ENCODE measurements at places on chromosomes 11 and 22.

DNA sequence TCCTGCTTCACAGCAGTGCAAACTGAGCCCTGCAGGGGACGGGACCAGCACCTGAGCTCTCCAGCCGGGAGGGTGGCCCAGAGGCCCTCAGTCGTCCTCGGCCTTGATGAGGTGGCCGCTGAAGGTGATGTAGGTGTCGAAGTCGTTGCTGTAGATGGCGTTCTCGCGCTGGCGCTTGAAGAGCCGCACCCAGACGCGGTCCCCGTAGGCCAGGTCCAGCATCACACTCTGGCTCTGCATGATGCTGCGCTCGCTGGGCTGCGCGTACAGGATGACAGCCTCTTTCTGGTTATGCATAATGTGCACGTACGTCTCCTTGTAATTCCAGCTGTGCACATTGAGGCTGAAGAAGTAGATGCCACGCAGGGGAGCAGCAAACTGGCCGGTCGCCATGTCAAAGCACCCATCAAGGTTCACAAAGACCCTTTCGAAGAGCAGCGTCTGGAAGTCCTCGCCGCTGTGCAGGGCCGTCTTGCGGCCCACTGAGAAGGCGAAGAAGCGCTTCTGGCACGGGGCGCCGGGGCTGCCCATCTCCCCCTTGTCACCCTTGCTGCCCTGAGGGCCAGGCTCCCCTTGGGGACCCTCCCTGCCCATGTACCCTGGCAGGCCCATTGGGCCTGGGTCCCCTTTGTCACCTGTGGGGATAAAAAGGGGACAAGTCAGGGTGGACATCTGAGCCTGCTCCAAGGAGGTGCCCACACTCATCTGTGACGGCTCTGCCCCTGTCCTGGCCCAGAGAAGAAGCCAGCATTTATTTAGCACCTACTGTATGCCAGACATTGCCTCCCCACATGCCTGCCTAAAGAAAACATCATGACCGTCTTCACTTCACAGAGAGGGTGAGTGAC, 5.7 kb downstream of the C1QTNF6 start:
- DNase-seq = no peak
- peaks cover 16% of the 10 kb centered on the region for H3K4me1 ChIP-seq
- H3K4me3 ChIP-seq = no peak overlapping the region
- H3K27me3 ChIP-seq = no peaks in the 10 kb centered on the region
- H3K27ac ChIP-seq = no peak overlapping the region

DNA sequence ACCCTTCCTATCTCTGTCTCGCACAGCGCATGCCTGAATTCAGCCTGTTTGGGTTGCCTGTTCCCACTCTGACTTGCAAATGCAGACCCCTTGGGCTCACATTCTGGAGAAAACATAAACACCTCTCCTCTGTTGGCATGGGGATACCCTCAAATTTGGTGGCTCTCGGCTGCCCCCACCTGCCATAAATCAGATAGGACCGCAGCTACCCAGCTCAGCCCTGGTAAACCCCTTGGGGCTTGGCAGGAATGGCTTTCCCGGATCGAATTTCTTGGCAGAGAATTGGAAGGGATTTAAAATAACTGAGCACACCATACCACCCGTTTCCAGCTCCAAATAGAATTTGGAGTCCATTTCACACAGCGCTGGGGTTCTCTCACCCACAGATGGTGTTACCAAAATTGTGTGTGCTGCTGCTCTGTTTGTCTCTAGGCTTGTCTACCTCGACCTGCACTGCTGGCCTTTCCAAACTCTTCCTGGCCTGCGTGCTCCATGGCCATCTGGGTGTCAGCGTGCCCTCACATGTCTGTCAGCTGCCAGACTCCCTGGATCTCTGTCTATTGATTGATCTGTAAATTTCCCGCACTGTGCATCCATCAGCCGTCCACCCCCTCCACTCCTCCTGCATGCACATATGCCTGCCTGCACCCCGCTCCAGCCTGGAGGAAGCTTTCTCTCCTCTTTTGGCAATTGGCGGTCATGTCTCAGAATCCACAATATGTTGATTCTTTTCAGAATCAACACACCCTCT, 134.0 kb downstream of the NTM start:
- H3K27ac ChIP-seq = no peak overlapping the region
- peaks cover 35% of the 10 kb centered on the region for H3K27me3 ChIP-seq
- H3K36me3 ChIP-seq = no peaks in the 10 kb centered on the region
- H3K4me1 ChIP-seq = no peaks in the 10 kb centered on the region
- no peak for DNase-seq
- H3K4me3 ChIP-seq = no peak overlapping the region

DNA sequence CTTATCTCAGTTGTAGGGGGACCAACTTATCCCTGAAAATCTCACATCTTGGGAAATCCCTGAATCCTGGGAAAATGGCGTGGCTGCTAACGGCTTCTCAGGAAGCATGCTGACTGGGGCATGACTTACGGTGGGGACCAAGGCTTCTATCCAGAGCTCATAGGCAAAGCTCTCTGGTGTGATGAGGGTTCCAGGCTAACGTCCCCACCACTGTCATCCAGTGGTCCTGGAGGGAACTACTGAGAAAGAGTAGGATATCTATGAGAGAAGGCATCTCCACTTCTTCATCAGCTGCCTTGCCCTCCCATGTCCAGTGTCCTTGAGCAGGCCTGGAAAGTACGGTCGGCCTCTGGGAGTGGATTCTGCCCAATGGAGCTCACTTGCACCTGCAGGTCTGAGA, 210.4 kb upstream of the B3GAT1 start:
- H3K4me1 ChIP-seq = no peaks in the 10 kb centered on the region
- no peak overlapping the region for H3K27ac ChIP-seq
- H3K4me3 ChIP-seq = no peak overlapping the region
- DNase-seq = no peak
- H3K27me3 ChIP-seq = no peaks in the 10 kb centered on the region

DNA sequence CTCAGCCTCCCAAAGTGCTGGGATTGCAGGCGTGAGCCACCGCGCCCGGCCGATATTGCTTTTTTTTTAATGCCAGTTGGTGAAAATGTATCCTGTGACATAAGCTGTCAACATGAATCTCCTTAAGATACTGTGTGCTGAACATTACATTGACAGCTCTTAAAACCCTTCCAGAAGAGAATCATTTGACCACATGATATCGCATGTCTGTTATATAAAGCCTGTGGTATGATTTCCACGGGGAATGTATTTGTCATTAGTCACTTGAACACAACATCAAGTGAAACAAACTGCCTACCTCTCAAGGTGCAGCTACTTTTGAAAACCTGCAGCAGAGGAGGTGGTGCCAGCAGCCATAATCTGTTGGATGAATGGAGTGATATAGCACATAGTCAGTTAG, 67.0 kb downstream of the BCL2L13 start:
- no peaks in the 10 kb centered on the region for H3K27me3 ChIP-seq
- DNase-seq = peak; percentile 23
- H3K36me3 ChIP-seq = peaks cover 13% of the 10 kb centered on the region
- peak overlapping the region; percentile 91 for H3K27ac ChIP-seq
- peaks cover 4% of the 10 kb centered on the region for H3K4me1 ChIP-seq
- no peak overlapping the region for H3K4me3 ChIP-seq

DNA sequence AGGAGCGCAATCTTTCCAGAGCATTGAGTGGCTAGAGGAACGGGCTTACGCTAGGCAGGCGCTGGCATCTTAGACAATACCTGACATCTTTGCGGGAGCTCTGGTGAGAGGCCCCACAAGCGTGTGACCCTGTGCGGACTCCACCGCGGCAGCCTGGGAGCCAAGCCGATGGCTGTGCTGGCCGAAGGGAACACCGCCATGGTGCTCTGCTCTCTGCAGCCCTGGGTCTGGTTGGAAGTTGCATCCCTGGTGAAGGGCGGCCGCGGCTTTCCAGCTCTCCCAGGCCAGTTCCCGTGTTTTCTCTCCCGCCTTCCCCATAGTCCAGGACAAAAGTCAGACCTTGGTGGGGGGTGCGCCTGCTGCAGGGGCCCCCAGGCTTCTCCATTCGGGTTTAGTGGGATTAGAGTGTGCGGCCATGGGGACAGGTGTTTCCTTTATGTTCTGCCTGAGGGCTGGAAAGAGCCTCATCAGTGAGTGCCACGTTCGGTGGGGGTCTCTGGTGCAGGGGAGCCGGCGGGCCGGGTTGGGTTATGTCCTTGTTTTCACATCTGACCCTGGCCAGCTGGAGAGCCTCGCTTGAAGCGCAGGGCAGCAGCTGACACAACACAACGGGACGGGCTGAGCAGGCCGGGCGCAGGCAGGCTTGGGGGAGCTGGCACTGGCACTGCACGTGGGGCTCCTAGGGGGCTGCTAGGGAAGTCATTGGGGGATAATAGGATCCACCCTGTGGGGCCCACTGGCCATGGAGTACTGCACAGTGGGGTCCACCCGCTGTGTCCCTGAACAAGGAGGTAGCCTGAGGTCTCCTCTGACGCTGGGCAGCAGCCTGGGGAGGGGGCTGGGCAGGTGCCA, 94.8 kb downstream of the KCNQ1 start:
- no peak overlapping the region for H3K27ac ChIP-seq
- no peak overlapping the region for H3K4me3 ChIP-seq
- peaks cover 10% of the 10 kb centered on the region for H3K4me1 ChIP-seq
- H3K36me3 ChIP-seq = peaks cover 3% of the 10 kb centered on the region
- DNase-seq = no peak

DNA sequence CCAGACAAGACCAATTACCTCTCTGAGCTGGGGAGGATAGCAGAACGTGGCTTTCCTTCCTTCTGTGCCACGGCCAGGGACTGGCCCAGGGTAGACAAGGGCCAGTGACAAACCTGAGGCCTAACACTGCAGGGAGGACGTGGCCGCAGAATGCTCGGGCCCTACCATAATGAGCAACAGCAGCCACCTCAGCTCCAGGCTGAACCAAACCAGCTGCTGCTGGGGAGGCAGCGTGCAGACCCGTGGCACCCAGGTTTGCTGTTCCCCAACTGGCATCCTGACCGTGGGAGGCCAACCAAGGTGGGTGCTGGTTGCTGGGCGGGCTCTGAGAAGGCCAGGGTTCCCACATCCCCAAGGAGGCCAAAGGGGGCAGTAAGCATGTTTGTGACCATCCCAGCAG, 83.0 kb downstream of the MORC2 start:
- DNase-seq = no peak
- H3K4me3 ChIP-seq = no peak overlapping the region
- H3K36me3 ChIP-seq = peaks cover 25% of the 10 kb centered on the region

DNA sequence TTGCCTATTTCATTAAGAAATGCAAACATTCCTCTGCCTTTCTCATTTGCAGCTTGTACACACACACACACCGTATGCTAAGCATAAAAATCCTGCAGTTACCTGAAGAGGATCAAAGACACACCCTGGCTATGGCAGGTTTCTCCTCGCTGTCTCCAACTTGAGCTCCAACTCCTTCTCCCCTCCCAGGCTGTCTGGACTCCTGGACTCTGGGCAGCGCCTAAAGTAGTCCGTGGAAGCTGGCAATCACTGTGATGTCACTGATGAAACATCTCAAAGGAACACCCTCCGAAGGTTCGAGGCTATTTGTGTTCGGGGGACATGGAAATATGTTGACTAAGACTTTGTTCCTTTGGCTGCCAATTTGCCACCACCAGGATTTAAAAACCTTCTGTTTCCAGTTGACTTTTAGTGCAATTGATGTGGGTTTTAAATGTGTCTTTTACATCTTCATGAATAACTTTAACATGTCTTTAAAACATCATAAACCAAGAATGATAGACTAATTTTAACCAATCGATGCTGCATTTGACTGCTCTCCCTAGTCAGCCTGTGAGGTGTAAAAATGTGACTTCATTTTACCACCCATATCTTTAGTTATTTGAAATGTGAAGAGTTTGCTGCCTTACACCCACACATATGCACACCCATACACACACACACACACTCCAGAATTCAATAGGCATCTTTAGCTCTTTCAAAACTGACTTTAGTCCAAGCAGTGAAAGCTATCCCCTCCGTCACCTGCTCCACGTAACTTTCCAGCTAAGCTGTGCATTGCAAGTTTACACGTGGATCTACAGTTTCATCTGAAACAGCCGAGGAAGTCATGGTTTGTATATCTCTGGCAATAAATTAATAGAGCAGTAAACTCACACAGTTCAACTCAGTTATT, at the start of gene SLN:
Gene SLN, minus strand, starts transcription at position 196 of the 895 bp plus-strand sequence.
- no peak for DNase-seq
- H3K4me1 ChIP-seq = peaks cover 2% of the 10 kb centered on the region
- H3K4me3 ChIP-seq = no peak within 1 kb of the TSS
- H3K27me3 ChIP-seq = no peaks in the 10 kb centered on the region
- H3K36me3 ChIP-seq = no peaks in the 10 kb centered on the region

DNA sequence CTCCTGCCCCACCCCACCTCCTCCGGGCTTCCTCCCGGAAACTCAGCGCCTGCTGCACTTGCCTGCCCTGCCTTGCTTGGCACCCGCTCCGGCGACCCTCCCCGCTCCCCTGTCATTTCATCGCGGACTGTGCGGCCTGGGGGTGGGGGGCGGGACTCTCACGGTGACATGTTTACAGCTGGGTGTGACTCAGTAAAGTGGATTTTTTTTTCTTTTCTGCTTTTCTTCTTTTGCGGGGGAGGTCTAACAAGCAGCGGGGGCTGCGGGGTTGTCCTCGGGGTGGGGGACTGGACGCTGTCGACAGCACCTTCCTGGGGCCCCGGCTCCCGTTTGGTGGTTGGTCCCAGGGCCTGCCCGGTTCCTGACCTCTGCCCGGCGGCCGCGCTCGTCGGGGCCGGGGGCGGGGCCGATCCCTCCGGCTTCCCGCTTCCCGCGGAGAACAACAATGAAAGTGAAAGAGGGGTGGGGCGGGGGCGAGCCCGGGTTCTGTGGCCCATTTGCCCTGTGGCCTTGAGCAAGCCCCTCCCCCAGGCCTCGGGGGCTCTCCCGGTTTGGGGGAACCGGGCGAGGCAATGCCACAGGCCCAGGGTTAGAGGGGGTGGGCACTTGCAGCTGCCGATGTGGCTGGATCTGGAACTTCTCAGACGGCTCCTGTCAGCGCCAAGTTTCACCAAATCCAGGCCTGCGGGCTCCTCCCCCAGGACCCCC, 975 bp upstream of the MDK start:
- H3K4me1 ChIP-seq = peaks cover 43% of the 10 kb centered on the region
- peak overlapping the region; percentile 57 for H3K4me3 ChIP-seq
- H3K27ac ChIP-seq = no peak overlapping the region
- peak; percentile 67 for DNase-seq

DNA sequence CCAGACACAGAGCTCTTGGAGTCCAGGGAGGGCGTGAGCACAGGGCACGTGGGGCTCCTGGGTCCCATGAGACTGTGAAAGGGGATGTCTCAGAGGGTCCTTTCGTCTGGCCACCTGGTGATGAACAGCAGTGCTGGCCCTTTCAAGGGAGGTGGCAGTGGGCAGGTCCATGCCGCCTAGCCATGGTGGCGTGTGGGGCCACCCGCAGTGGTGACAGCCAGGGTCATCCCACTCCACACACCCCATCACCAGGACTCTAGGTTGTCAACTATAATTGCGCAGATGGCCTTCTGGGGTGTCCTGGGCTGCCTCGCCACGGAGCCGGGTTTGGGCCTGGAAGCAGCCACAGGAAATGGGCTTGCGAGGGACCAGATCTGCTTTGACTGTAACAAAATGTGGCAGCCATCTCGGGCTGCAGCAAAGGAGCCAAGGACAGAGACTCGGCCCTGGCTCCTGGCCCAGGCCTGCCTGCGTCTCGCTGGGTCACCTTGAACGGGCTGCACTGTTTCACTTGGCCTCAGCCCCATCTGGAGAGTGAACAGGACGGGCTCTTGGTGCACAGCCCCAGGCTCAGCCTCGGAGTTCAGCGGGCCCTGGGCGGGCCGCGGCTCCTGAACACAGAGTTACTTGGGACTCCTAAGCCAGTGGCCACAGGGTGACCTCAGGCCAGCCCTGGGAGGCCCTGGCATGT, 1350.5 kb downstream of the BRD1 start:
- H3K27me3 ChIP-seq = no peaks in the 10 kb centered on the region
- H3K4me1 ChIP-seq = no peaks in the 10 kb centered on the region
- no peak overlapping the region for H3K4me3 ChIP-seq
- no peak for DNase-seq

All from mesenchymal stem cell (in vitro differentiated cells and primary cell).